NCI-H1930 (cell line): ENCODE measurements at places on chromosomes 2 and 18.

DNA sequence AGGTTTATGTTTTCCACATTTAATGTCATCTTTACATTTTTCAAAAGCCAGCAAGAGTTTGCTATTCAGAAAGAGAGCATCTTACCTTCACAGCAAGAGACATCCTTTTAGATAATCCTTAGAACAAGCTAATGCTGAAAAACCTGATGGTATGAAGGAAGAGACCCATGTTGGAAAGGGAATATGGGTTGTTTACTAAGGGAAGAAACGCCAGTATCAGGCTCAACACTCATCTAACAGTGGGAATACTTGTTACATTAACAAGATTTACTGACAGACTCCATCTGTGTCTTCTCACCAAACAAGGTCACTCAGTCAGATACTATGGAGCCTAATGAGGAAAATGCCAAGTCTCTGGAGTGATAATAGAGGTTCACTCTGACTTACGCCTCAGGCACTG lies 1474.1 kb upstream of the SLC39A10 start:
- DNase-seq: no peak

DNA sequence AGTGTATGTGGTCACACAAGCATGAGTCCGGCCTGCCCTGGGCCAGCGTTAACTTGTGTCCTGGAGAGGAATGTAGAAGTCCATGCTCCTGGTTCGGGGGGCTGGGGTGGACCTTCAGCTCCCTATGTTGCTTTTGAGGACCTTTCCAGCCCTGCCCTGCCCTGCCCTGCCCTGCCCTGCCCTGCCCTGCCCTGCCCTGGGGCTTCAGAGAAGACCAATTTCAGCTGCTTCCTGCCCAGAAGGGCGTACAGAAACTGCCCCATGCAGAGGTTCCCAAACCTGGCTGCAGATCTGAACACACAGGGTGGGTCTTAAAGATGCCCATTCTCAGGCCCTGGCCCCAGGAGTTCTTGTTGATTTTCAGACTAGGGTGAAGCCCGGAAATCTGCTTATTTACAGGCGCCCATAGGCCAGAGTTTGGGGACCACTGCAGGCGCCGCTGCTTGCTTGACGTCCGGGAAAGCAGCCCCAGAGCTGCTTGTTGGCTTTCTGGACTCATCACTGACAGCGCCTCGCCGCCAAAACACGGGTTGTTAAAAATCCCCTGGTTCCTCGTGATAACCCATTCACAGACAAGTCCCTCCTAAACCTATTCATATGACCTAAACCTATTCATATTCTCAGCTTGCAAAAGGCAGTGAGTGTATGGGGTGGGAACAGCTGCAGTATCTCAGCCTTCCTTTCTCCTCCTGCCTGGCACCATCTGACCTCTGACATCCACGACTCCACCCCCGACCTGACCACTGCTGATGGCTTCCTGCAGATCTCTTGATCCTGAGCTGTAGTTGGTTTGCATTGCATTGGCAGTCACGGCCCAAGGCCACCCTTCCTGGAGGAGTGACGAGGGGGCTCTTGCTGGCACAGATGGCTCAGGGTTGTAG lies 198.3 kb downstream of the GLI2 start:
- no peak for DNase-seq

- no peak for DNase-seq
Observed at GRCh38 chr2:157822993-157823392, 53.1 kb downstream of the ACVR1 start.

GRCh38 chr2:54967759-54968365 lies 82.4 kb downstream of the RTN4 start:
- no peak for DNase-seq

GRCh38 chr2:60447943-60448342 lies 105.5 kb downstream of the BCL11A start:
- no peak for DNase-seq

DNA sequence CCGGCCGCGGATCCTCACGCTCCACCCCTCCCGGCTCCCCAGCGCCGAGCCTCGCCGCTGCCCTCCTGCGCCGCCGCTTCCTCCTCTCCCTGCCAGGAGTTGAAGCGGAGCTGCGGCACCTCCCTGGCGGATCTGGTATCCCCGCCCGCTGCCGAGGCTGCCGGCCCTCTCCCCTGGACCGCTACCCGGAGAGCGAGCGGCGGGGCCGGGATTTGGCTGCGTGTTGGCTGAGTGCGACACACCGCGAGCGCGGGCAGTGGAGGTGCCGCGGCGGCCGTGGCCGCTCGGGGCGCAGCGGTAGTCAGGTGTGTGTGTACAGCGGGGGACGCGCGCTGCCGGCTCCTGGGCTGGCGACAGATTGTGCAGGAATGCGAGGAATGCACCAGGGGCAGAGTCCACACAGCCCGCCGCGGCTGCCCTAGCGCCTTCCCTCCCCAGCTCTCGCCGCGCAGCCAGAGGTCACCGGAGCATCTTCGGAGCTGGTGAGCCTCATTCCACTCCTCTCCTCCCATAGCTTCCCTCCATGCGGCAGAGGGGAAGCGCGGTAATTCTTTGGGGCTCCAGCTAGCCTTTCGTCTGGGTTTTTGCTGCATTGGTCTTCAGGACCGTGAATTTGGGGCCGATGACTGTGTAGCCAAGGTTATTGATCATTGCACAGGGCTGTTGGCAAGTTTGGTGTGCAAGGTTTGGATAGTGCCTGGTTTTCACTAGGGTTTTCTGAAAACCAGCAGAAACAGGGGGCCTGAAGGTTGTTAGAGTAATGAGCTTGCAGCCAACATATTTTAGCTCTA lies 1.3 kb downstream of the PKP4 start:
- peak; percentile 51 for DNase-seq

DNA sequence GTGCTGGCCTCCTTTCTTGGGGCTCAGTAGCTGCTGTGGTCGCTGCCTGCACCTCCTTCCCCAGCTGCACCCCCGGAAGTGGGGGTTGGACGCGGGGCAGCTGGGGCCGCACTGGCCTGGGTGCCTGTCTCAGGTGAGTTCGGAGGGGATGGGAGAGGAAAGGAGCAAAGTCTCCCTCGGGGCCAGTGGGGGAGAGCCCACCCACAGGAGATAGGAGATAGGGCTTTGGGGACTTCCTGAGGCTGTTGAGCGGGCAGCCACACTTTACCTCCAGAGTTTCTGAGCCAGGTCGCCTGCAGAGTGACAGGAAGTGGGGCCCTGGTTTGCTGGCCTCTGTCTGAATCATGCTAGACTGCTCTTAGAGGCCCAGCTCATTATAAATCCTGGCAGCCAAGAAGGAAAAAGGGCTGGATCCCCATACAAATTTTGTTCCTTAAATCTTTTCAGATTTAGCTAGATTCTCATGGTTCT lies 8.1 kb downstream of the MBP start:
- DNase-seq: no peak

DNA sequence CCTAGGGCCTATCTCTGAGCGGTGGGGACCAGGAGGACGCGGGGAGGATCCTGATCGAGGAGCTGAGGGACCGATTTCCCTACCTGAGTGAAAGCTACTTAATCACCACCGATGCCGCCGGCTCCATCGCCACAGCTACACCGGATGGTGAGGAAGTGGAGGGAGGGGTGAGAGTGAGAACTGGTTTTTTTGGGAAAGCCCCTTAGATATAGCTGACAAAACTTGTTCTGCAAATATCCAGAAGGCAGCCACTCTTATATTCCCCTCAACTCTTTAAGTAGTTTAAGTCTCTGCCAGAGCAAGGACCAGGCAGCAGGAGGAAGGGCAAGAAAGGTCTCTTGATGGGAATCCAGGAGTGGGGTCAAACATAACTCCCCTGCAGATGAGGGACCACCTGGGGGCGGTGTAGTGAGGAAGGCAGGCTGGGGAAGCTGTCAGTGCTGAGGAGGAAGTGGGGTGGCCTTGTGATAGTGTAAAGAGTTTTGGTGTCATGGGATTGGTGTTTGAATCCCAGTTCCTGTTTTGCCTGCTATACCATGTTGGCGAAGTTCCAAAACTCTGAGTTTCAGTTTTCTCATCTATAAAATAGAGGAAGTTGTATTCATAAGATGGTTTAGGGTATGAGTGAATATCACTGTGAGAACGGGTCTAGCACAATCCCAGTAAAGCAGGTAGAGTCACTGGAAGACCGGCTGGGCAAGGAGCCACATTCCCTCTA lies 3.4 kb downstream of the NAGK start:
- DNase-seq: no peak

GRCh38 chr2:120899771-120900170 lies 164.1 kb downstream of the GLI2 start:
- no peak for DNase-seq

DNA sequence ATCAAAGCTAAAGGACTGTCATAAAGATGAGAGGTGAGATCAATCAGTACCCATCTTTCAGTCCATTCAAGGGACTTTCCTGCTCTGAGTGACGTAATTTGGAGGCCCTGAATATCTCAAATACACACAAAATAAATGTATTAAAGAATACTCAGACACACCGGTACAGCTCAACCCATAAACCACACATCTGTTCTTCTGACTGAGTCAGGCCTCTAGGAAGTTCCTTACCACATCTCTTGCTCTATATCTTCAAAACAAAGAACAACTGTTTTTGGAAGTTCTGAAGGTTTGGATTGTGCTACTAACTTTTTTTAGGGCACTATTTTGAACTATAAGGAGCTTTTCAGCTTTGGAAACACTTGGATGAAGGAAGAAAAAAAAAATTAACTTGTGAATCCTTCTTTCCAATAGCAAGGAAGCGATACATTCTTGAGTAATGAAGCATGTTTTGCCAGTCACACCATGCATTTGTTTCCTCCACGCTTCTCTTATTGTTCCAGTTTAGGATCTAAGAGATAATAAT lies 866.5 kb upstream of the VRK2 start:
- DNase-seq: no peak

DNA sequence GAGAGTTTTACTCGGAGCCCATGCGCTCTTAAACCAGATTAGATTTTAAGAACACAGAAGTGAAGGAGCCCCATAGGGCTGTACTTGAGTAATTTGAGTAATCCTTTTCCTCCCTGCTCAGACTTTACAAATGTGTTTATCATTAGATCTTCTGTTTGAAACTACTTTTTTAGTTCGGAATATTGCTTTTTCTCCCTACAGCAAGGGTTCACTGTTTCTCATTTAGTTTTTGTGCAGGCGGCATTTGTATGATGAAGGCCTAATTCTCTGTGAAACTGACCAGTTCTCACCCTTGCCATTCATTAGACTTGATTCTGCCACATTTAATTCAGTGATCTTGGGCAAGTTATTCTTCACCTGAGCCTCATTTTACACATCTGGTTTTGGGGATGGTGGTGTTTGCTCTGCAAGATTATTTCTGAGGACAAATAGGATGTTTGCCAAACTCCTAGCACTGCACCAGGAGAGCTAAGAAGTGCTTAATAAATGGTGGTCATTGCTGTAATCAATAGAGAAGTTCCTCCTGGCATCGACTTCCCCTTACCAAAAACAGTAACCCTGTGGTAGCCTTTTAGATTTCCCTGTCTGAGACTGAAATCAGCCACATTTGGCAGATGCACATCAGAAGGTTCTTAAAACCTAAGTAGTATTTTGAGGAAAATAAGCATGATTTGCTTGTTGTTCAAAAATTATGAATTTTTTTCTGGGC lies 2.2 kb downstream of the B3GNT2 start:
- DNase-seq: no peak

- DNase-seq: no peak
Observed at GRCh38 chr2:177556153-177556552, 163.6 kb downstream of the AGPS start.

DNA sequence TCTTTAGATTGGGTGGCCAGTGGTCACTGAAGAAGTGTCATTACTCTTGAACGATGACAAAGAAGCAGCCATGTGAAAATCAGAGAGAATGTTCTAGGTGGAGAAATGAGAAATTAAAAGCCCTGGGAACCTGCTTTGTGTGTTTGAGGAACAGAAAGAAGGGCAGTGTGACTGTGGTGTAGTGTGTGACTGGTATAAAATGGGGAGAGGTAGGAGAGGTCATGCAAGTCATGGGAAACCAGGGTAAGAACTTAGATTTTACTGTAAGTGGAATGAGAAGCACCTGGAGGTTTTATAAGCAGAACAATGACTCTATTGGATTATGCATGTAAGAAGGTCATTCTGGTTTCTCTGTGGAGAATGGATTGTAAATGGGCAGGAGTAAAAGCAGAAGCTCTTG lies 12.2 kb downstream of the ICOS start:
- DNase-seq: no peak

GRCh38 chr18:74819433-74820059 lies 221.9 kb downstream of the ZNF407 start:
- DNase-seq: no peak

GRCh38 chr2:234164493-234165413 lies 114.3 kb downstream of the SPP2 start:
- no peak for DNase-seq

DNA sequence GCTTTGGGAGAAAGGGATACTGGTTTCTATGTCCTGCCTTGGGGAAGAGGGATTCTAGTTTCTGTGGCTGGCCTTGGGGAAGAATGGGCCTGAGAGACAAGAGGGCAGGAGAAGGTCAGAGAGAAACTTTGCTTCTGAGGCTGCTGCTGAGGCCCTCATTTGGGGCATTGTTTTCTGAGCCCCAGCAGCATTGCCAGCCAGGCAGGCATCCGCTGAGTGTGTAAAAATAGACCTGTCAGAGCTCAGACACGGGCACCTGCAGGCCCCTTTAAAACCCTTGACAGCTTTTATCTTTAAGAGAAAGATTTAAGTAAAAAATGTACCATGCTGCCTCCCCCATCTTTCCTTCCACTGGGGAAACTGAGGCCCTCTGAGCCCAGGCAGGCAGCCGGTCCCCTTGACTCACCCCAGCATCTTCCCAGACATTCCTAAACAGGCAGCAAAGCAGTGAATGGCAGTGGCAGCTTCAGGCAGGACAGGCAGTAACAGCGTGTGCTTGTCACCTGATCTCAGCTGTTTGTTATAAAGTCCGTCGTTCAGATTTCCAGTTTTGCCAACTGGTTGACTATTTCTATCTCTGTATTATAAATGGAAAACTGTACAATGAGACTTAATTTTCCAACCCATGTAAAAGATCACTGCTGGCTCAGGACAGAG lies 27.6 kb downstream of the MLPH start:
- DNase-seq: no peak

GRCh38 chr2:239133945-239134570 lies 266.8 kb downstream of the HDAC4 start:
- no peak for DNase-seq

DNA sequence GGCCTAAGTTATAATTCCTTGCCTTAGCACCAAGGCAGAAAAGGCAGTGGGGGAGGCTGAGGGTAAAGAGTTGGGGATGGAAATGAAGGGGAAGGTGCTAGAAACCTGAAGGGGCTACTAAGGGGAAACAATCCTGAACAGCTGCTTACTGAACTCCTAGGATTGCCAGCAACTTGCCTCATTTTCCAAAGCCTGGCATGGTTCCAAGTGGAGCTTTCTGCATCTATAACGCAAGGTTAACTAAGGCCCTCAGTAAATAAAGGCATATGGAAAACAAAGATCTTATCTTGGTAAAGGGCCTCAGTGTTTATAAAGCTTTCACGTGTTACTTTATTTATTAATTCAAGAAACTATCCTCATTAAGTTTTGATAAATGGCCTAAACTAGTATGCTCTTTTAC lies 10.9 kb downstream of the MEP1B start:
- DNase-seq: no peak

DNA sequence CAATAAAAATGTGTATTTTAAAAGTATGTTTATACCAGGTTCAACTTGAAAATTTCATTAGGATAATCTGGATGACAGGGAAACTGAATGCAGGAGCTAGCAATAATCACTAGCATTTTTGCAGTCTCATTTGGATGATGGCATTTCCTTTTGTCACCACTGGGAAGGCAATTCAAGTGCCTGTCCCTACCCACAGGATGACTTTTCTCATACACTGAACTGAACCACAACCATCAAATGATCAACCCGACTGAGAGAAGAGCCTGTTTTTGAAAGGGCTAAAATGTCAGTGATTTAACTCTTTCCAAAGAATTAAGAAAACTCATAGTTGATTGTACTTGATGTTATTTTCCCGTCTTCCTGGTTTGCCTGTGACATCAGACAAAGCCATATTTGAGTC lies 115.0 kb downstream of the FAM124B start:
- no peak for DNase-seq
